Stimulated activated naive CD8-positive, alpha-beta T cell treated with anti-CD3 and anti-CD28 coated beads, Interleukin-15, Interleukin-2, amounts not matched to agents 100 U/mL and 50 U/mL, for 24 hours (primary cell): ENCODE measurements at places on chromosomes 16 and 17.

GRCh38 chr17:78022425-78022824, 63.9 kb downstream of the TNRC6C start:
- no peak for DNase-seq

GRCh38 chr16:84096447-84097005, 20.2 kb downstream of the MBTPS1 start:
- DNase-seq = no peak

GRCh38 chr16:8961811-8962390, 1.8 kb downstream of the USP7 start:
- DNase-seq = no peak

- DNase-seq = peak; percentile 43
Measured at GRCh38 chr17:752620-753219, 656 bp upstream of the GEMIN4 start.

DNA sequence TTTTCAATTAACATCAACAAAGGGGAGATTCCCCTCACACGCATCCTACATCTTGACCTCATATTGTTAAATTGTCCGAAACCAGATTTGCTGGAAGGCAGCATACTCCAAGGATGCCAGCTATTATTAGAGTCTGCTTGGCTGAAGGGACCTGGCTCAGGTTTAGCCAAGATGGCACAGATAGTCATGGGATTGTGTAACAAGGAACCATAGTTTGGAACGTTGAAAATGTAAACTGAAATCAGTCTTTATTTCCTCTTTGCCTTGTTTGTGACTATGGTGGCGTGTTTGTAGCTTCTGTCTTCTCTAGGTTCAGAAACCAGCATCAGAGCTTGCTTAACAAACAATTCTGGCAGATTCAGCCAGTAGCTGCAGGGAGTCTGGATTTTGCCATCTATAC, 5.9 kb downstream of the ARSG start:
- DNase-seq = no peak
